ELR (cell line): ENCODE measurements at places on chromosomes 5 and 9.

- DNase-seq = no peak
These were observed 168.7 kb upstream of the MSX2 start for GRCh38 chr5:174555726-174556125.

DNA sequence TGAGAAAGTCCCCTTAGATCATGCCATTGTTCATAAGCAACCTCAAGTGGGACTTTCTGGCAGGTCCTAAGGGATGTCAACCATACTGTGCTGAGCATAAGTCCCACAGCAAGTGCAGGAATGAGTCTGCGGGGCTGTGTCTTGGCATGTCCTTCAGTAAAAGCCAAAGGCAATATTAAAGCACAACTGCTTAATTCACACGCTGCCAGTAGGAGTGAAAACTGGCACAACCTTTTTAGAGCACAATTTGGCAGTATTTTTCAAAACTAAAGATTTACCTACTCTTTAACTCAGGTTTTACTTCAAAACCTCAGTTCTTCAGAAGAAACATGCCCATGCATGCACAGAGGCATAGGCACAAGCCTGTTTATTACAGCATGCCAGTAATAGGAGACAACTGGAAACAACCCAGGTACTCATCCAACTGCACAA, 24.4 kb upstream of the SMAD5 start:
- DNase-seq = no peak

- no peak for DNase-seq
These were observed 13.4 kb downstream of the FBXO10 start for GRCh38 chr9:37562826-37563225.

- DNase-seq = no peak
These were observed 397.6 kb downstream of the SPOCK1 start for GRCh38 chr5:137101544-137101943.

GRCh38 chr5:72032788-72033187, 74.5 kb upstream of the MAP1B start:
- no peak for DNase-seq

GRCh38 chr9:133112663-133113026, 8.4 kb downstream of the RALGDS start:
- DNase-seq = no peak

DNA sequence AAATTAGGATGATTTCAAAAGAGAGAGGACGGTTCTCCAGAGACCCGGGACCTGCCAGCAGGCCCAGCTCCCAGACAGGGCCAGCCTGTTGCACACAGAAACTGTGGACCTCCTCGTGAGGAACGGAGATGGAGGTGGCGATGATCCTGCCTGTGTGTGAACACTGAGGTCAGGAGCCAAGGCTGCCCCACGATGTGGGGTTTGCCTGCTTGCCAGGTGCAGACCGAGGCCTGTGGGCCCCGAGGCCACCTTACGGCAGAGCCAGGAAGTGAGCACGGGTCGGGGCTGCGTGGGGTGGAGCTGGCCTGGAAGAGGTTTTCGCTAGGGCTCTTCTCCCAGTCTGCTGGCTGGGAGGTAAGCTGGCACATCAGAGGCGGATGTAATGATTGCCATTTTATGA, 4.3 kb downstream of the FAM163B start:
- DNase-seq = no peak

DNA sequence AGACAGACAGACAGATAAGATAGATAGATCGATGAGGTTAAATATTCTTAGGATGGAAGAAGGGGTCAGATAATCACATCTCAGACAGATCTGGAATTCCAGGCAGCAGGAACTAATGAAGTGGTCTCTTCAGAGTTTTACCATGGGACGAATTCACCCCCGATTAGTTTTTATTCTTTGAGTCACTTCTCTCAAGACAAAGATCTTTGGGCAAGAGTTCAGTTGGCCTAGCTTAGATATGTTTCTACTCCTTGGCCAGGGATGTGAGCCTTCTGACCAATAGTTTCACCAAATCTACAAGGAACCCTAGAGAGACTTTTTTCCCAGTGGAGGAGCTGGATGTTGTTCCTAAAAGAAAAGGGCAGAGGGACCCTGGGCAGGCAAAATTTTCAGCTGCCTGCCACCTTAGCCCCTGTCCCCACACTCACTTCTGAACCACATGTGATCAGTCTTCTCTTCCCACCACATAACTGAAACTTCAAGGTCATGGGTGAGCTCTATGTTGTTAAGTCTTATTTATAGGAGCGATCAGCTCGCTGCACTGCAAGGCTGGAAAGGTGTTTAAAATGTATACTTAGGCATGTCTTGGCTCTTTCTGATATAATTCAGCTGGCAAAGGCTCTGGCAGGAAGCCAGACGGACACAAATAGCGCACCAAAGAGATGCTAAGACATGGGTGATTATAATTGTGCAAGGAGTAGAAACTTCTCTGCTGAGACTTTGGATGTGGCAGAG, 132.9 kb downstream of the PALM2AKAP2 start:
- DNase-seq = peak; percentile 48

- DNase-seq = peak; percentile 76
These were observed 64.2 kb upstream of the CPEB4 start for GRCh38 chr5:173823721-173824567.

DNA sequence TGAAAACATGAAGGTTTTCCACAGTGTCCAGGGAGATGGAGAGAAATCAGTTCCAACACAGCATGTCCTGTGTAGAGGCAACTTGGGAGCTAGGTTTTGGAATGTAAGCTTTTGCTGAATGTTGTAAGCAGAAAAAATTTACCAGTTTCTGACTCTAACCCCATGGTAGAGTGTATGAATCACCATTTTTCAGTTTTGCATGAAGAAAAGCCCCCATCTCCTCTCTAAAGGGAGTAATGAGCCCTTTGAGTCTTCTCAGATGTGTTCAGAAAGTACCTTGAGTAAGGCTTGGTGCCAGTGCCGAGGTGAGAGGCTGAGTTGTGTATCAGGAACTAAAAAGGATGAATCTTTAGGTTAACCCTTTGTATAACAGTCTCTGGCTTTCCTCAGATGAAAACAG, 96.2 kb downstream of the ADRB2 start:
- no peak for DNase-seq

GRCh38 chr5:147234239-147234824, 494 bp upstream of the STK32A start:
- DNase-seq = no peak

DNA sequence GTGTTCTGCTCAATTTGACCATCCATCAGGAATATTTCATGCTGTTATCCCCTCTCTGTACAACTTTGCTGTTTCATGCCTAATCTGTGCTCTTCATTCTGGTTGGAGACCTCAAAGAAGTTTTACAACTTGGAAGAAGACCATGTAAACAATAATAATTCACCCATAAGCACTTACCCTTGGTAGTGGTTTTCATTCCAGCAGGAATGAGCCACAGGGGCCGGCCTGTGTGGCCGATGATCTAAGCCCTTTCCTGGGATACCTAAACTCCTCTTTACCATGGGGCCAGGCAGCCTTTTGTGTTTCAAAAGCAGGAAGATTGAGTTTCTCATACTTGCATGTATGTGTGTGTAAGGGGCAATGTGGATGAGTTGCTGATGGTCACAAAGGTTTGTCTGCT, 165.0 kb downstream of the FGF1 start:
- peak; percentile 65 for DNase-seq

DNA sequence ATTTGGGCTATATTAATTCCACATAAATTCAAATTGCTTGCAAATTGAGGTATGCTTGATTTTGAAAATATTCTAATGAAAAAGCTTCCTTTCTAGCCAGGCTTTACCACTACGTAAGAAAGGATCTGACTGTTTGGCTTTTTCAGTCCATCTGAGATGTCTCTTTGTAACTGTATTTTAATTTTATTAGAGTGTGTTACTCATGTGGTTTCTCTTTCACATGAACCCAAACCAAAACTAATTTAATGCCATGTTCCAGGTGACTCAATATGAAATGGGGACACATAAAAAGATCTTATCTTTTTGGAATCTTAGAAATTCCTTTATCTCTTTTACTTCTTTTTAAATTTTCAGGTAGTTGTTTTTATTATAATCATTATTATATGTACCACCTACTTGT, 85.3 kb downstream of the NFIB start:
- DNase-seq = no peak

DNA sequence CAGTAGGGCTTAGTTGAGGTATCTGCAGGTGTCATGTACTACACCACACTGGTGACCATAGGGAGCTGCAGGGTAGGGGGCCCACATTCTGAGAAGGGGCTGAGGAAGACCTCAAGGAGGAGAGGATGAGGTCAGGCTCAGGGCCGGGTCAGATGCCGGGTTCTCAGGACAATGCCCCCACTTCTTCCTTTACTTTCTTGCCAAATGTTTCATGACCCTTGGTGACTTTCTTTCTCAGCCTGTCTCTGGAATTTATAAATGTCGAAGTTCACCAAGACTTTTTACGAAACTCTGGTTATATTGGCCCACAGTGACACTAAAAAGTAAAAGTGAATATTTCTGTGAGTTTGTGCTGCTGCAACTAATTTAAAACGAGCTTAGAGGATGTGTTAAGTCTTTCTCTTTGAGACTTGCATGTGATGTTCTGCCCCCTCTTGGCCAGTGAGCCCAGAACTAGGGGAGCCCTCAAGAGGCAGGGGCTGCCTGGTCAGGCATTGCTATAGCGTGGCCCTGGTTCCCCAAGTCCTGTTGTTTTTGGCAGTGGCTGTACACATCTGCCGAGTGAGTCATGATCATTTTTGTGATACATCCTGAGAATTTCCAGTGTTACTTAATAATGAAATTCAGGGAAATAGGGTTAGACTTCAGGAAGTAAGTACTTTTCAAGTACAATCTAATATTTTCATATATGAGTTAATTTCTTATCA, 11.2 kb downstream of the ACO1 start:
- DNase-seq = peak; percentile 96

- peak; percentile 24 for DNase-seq
These were observed 20.6 kb upstream of the COL5A1 start for GRCh38 chr9:134620751-134621557.

GRCh38 chr5:2802693-2803365, 51.4 kb upstream of the IRX2 start:
- no peak for DNase-seq

DNA sequence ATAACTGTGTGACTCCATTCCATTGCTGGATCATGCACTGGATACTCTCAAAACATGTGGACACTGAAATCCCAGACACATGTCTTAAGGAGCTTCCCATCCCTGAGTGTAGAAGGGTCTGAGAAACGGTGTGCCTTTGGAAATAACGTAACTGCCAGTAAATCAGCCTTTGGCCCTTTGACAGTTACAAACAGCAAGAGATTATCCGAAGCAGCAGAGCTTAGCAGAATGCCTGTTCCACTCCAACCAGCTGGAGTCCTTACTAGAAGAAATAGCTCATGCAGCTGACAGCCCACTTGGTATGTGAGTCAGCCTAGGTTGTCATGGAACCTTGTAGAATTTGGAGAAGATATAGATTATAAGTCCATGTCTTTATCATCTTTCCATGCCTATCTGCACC, 7.0 kb downstream of the TMEM252 start:
- DNase-seq = no peak

GRCh38 chr5:96538808-96539250, 105.8 kb upstream of the PCSK1 start:
- peak; percentile 43 for DNase-seq

- DNase-seq = no peak
These were observed 24.0 kb upstream of the TPPP start for GRCh38 chr5:717143-717542.

GRCh38 chr5:33129309-33129708, 311.5 kb upstream of the TARS1 start:
- DNase-seq = no peak

- peak; percentile 49 for DNase-seq
These were observed 294.8 kb downstream of the PRELID2 start for GRCh38 chr5:145540375-145540774.

- DNase-seq = no peak
These were observed 73.1 kb downstream of the PBX3 start for GRCh38 chr9:125820100-125820804.

GRCh38 chr5:158809936-158810335, 289.8 kb downstream of the EBF1 start:
- no peak for DNase-seq

DNA sequence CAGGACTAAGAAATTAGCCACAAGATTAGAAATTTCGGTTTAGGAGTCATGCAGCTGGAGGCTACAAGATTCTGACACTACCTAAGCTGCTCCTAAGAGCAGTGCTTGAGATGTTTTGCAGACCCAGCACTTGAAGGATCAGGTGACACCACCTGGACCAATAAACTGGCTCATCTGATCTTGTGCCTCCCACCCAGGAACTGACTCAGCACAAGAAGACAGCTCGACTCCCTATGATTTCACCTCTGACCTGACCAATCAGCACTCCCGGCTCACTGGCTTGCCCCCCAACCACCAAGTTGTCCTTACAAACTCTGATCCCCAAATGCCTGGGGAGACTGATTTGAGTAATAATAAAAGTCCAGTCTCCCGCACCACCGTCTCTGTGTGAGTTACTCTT, 170.4 kb downstream of the TTC39B start:
- peak; percentile 28 for DNase-seq

DNA sequence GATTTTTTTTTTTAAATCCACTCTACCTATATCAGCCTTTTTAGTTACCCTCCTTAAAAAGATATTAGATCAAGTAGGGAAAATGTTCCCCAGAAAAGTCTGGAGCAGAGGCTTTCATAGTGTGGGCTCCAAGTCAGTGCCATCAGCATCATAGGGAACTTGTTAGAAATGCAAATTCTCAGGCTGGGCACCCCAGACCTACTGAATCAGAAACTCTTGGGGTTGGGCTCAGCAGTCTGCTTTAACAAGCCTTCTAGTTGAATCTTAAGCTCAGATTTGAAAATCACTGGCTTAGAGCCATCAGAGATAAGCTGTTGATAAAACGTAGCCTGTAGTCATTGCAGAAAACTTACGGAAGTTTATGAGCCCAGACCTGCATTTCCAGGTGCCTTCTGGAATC, 140.1 kb downstream of the TMEM38B start:
- DNase-seq = no peak

- DNase-seq = peak; percentile 85
These were observed 112.8 kb downstream of the MVB12B start for GRCh38 chr9:126439402-126439765.

DNA sequence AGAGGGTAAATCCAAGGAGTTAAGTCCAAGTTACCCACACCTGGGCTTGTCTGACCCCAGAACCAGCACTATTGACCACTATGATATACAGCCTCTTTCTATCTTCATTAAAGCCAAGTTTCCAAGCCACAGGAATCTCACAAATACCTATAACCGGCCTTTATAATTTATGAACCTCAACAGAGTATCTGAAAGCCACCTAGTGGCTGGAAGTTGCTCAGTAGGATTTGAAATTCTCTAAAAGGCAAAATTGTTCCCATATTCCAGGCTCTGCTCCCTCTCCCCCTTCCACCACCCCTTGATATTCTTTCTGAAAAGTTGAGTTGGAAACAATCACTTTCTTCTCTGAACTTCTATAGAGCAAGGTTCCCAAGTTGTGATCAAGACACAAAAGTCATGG, 106.4 kb upstream of the GPR151 start:
- DNase-seq = peak; percentile 25

- DNase-seq = no peak
These were observed 38.1 kb downstream of the ITGA1 start for GRCh38 chr5:52825826-52826225.

GRCh38 chr5:44862808-44863207, 54.1 kb downstream of the MRPS30 start:
- DNase-seq = peak; percentile 54

GRCh38 chr5:9692576-9692975, 62.4 kb upstream of the TAS2R1 start:
- no peak for DNase-seq

GRCh38 chr9:3151672-3152576, 308.0 kb upstream of the PUM3 start:
- DNase-seq = no peak

GRCh38 chr5:59506285-59506877, 387.1 kb downstream of the PDE4D start:
- DNase-seq = peak; percentile 69
